ENCODE measurements at places on chromosomes 7 and 10.
A peak's percentile ranks its signal among the peaks of the same experiment; 100 is the strongest.

- no peak for DNase-seq
These were observed 440.2 kb downstream of the HTR7 start for GRCh38 chr10:90417476-90418210.

DNA sequence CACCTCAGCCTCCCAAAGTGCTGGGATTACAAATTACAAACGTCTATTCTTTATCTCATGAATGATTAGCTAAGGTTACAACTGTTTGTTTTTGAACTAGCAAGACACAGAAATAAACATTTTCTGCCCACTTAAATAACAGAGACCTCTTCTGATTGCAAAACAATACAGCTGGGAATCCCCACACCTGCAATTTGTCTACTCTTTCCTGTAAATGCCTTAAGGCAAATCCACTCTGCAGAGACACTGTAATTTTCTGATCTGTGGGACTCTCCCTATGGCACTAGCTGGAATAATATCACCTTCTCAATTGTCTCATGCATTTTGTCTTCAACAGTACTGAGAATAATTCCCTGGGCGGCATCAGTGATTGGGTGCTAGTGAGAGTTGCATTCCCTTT is 149.3 kb upstream of the FAM3C start:
- no peak for DNase-seq

DNA sequence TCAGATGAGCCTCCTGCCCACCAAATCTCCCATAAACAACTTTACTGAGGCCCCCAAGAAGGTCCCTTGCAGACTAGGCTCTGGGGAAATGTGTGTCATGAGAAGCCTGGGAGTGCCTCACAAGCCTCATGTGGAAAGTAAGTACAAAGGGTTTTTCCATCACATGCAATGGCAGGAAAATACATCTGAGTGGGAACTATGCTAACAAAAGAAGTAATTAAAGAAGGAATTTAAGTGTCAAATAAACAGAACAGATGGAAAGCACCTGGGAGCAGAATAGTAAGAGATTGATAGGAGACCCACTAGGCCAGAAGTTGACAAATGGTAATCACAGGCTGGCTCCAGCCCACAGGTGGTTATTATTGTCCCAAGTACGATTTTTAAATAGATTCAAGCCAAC is 20.5 kb downstream of the GSAP start:
- DNase-seq, result no peak

DNA sequence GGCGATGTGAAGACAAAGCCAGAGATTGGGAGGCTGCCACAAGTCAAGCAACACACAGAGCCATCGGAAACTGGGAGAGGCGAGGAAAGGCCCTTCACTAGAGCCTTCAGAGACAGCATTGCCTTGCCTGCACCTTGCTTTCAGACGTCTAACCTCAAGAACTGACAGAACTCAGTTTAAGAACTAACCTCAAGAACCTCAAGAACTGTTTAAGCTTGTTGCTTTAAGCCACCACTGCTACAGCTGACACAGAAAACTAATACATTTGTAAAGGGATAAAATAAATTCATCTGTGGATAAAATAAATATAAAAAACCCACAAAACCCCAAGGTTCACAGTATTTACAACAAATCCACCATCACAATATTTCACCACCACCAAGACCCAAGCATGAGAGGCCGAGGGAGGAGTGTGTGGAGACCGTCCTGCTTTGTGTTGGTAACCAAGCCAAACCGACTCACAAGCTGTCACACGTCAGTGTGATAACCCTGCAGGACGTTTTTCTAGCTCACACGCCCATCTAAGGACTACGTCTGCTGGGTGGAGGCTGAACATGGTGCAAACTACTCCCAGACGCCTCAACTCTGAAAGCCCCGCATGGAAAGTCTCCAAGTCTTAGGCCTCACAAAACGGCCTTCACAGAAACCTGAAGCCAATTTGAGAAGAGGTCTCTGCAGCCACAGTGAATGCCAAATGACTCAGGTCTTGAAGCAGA is 116.8 kb downstream of the ABLIM1 start:
- DNase-seq, result peak; percentile 72

GRCh38 chr10:105967256-105967655 is 1197.2 kb downstream of the SORCS1 start:
- no peak for DNase-seq

DNA sequence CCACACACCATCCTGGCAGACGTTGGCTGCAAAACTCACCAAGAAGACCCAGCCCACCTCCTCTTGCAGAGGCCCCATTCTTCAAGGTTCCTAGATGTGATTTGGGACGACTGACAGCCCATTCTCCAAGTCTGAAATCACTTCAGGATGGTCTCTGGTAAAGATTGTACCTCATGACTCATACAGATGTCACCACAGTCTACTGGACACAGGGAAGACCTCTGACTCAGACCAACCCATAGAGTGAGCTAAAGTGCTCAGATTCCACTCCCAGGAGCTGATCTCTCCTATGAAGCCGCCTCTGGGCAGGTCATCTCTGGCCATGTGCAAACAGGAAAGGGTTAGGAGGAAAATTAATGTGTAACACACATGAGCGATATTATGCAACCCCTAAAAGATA is 102.4 kb upstream of the VWC2 start:
- DNase-seq, result no peak

DNA sequence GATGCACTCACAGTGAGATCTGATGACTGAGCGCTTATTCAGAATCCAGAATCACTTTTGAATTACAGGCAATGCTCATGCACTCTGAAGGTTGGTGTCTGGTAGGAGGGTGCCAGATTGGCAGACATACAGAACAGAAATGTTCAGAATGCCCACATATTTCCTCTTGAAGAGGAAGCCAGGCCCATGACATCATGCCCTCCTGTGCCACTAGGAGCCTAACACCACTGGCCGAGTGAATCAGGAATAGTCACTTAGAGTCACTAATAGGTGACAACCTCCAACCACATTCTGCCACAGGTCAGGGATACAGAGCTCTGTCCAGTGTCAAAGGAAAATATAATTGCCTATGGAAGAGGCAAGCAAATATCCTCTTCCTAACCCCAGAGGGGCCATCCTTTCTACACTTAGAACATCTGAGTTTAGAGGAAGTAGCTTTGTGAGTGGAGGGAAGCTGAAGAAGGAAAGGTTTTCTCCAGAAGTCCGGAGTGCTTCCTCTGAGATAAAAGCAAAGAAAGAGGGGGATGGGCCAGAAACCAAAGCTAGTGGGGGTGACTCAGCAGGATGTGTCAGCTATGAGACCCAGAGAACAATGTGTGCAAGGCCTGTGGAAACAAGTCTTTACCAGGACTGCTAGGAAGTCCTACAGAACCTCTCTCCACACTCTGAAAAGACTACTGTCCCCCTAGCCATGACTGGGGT is 838.8 kb downstream of the GRID1 start:
- DNase-seq, result no peak

DNA sequence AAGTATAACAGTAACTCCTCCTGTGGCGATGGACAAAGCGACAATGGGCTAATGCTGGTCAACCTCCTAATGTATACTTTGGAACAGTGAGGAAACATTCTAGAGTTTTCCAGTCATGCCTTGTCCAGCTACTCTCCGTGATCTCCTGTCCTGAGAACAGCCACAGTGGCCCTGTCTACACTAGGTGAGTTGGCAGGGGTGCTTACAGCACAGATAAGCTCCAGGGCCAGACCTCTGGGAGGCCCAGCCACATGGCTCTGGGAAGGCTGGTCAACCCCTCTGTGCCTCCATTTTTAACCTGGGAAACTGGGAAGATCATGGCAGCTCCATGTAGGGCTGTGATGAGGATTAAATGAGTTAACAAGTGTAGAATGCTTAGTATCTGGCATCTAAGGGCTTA is 57.0 kb downstream of the CLEC2L start:
- DNase-seq, result no peak

All from fibroblast of skin of left quadriceps (primary cell).